Activated CD8-positive, alpha-beta T cell treated with anti-CD3 and anti-CD28 coated beads for 36 hours (primary cell): ENCODE measurements at places on chromosomes 12 and 14. TPM values are rescaled to one million over a fixed set of nuclear protein-coding genes. Genes with fewer than 3 reads are reported as not detected.

CLEC7A gene
- total RNA-seq = not detected

MUCL1 gene
- not detected for total RNA-seq

FGF23 gene
- total RNA-seq = not detected

MFAP5 gene
- not detected for total RNA-seq

KRT83 gene
- total RNA-seq = not detected

RD3L gene
- not detected for total RNA-seq

MARK3 gene
- total RNA-seq = 68.4 TPM

HOXC12 gene
- total RNA-seq = not detected

OR4E2 gene
- total RNA-seq = not detected

ADGRD1 gene
- 0.27 TPM for total RNA-seq

AKT1 gene
- 116 TPM for total RNA-seq

DNA sequence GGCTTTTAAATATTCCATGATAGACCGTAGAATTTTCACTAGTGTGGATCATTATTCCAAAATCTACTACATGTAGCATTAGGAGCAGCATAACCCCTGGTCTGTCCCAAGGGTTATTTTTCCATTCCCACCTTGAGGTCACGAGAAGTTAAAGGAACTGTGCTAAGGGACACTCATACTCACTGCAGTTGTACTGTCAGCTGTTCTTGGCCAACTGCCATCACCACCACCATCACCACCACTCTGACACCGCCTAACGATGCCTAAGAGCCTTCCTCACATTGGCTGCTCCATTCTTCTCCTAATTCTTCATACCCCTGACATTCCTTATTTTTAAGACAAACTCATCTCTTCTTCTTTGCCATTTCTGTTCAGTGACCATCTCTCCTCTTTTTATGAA lies 13.4 kb upstream of the PTGDR start:
- DNase-seq = no peak

DNA sequence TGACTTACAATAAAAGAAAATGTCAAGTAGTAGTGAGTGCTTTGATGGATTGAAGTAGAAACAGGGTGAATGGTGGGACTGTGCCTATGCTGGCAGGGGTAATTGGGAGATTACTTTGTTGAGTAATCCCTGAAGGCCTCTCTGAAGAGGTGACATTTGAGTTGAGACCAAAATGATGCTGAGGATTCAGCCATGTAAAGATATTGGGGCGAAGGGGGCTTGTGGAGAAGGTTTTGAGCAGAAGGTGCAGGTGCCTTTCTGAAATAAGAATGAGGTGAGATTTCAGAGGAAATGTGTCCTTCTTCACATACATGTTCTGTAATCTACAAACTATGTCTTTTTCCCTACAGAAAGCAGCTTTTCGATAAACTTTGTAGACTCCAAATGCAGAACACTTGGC lies 8.0 kb downstream of the GNG2 start:
- no peak for DNase-seq

GRCh38 chr12:16606201-16606849 lies 363 bp upstream of the LMO3 start:
- no peak for DNase-seq

DNA sequence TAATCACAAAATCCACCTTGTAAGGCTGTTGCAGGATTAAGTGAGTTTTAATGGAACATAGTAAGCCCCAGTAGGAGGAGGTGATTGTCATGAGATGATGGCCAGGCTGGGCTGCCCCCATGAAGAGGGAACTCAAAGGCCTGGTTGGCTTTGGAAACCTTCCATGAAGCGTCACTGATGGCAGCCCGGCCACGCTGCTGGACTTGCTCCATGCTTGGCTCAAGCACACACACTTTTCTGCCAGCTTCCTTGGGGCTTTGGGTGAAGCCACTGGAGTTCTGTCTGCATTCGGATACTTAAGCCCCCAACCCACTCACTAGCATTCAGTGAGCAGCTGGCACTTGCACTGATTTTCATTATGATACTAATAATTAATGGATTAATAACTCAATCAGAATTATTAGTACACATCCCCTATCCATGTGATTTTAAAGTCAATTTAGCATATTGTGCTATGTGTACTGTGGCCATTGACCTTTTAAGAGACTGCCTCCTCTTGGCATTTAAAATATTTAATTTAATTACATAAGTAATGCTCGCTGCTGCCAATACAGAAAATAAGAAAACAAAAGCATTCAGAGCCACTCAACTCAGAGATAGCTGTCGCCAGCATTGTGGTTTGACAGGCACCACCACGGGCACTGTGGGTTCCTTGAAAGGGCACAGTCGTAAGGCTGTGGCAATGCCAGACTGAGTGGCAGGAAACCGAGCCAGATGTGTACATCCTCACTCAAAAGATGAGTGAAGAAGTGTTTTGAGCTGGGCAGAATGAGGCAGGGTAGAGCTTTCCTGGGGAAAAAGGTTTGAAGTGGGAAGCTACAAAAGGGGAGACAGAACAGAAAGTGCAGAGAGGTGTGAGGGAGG lies 15.9 kb downstream of the KRT85 start:
- peak; percentile 64 for DNase-seq

DNA sequence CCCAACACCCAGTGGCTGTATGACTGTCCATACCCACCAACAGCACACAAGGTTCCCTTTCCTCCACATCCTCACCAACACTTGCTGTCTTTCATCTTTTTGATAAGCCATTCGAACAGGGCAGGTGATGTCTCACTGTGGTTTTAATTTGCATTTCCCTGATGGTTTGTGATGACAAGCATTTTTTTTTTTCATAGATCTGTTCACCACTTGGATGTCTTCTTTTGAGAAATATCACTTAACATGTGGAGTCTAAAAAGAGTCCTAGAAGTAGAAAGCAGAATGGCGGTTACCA lies 198.1 kb upstream of the DIO3 start:
- DNase-seq = no peak

- DNase-seq = no peak
Observed at GRCh38 chr12:63845726-63846125, 1.2 kb downstream of the SRGAP1 start.

DNA sequence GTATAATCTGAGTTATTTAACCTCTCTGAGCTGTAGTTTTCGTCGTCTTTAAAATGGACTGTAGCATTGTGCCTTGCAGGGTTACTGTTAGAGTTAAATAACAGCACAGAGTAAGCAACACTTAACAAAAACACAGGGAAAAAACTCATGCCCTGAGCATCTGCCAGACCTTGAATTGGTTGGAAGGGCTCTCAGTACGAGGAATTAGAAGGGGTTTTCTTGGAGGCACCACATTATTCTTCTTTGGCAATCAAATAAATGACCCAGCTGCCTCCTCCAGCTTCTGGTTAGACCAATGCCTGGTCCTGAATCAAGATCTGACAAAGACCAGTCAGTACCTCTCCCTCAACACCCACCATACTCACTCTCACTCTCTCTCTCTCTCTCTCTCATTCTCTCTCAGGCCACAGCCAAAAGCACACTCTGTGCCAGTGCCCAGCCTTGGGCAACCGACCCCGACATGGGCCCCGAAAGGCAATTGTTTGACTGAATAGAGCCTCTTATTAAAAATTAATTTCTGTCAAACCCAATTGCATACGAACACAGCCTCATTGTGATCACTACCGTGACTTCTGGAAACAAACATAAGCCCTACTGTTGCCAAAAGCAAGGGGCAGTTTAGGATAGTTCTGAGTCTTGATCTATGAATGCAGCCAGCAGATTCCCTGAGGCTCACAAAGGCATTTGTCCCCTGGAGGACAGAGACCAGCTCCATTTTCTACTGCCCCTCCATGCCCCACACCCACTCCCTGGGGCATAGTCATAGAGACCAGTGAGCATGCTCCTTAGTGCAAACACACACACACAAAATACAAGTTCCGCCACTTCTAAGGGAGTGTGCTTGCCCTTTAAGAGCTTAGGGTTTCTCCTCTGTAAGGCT lies 23.9 kb downstream of the DUSP6 start:
- DNase-seq = no peak

GRCh38 chr12:26791301-26791791 lies 41.6 kb downstream of the ITPR2 start:
- DNase-seq = no peak

- peak; percentile 87 for DNase-seq
Observed at GRCh38 chr14:101721951-101722661, 39.4 kb upstream of the PPP2R5C start.

GRCh38 chr12:21677622-21678277 lies 20.1 kb upstream of the LDHB start:
- DNase-seq = peak; percentile 25

DNA sequence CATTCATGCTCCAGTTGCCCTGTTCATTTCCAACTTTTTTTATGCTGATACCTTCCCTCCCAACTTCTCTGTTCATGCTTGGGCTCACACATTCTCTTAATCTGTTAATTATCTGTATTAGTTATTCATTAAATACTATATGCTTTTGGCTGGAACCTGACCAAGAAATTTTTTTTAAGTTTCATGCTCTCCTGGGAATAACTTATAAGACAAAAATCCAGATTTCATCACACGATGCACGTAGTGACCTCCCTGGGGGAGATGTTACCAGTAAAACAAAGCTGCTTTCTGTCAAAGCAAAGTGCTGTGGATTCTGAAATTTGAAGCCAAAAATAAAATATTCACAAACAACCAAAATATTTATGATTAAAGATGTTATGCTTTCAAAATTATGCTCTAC lies 215.0 kb upstream of the USP15 start:
- DNase-seq = no peak

DNA sequence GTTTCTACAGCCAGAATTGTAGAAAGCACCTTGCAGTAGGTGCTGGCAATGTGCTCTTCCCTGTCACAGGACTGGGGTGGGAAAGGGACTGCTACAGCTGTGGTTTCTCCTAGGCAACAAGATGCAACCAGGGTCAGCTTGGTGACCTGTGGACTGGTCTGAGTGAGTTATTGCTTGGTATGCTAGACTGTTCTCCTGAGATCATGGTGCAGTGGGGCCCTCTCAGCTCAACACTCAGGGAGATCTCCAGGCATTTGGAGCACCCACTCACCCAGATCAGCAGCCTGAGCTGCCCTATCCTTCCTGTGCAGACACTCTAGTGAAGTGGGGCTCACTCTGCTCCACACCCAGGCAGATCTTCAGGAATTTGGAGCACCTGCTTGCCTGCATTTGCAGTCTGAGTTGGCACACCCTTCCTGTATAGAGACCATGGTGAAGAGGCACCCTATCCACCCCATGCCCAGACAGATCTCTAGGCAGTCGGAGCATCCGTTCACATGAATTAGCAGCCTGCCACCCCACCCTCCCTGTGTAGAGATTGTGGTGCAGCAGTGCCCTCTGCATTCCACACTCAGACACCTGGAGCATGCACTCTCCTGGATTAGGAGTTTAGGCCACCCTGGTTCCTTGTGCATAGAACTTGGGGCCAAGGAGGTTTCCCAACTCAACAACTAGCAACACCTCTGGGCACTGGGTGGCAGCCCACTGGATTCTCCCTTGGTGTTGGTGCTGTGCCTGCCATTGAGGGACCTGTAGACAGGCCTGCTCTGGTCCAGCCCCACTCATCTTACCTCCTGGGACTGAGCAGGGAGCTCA lies 3.8 kb upstream of the FAM186B start:
- no peak for DNase-seq

- DNase-seq = no peak
Observed at GRCh38 chr12:22275843-22276242, 58.7 kb downstream of the ST8SIA1 start.

DNA sequence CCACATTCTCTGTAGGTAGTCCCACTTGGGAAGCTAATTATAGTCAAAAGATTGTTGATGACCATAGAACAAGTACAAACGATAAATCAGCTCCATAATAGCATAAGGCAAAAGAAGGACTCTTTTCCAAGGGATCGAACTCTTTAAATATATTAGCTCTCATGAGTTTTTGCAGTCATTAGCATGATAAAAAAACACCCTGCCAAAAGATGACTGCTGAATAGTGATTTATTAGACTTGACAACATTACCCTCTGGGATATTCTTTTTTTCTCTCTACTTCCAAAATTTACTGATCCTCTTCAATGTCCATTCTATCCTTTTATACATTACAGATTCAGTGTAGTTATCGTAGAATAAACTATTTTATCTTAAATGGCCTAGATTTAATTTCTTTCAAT lies 14.2 kb downstream of the EPYC start:
- DNase-seq = no peak

DNA sequence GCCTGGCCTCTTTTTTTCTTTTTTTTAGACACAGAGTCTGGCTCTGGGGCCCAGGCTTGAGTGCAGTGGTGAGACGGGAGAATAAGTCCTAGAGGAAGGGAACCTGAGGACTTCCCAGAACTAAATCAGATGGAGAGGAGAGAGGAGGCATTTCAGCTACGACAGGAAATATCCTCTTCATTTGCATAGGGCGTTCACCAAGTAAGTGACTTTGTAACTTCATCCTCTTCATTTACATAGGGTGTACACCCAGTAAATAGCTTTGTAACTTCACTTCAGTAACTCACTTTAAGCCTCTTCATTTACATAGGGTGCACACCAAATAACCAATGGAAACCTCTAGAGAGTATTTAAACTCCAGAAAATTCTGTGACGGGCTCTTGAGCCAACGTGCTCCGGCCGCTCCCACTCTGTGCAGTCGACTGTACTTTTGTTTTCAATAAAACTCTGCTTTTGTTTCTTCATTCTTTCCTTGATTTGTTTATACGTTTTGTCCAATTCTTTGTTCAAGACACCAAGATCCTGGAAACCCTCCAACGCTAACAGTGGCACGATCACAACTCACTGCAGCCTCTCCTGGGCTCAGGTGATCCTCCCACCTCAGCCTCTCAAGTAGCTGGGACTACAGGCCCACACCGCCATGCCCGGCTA lies 21.4 kb upstream of the ANKRD9 start:
- DNase-seq = no peak

GRCh38 chr14:105335735-105336476 lies 21.4 kb downstream of the PACS2 start:
- DNase-seq = no peak

GRCh38 chr14:100140452-100141078 lies 18.9 kb downstream of the DEGS2 start:
- no peak for DNase-seq

- DNase-seq = no peak
Observed at GRCh38 chr12:68094195-68094594, 65.3 kb downstream of the IFNG start.

GRCh38 chr12:118874698-118875548 lies 106.4 kb upstream of the SRRM4 start:
- DNase-seq = no peak

GRCh38 chr14:36683083-36683724 lies 21.5 kb downstream of the PAX9 start:
- no peak for DNase-seq

- no peak for DNase-seq
Observed at GRCh38 chr12:21433525-21433924, 3.9 kb upstream of the PYROXD1 start.

- no peak for DNase-seq
Observed at GRCh38 chr14:54920052-54920451, 17.4 kb upstream of the GCH1 start.

GRCh38 chr12:93571365-93571924 lies 1.0 kb upstream of the SOCS2 start:
- peak; percentile 84 for DNase-seq

GRCh38 chr12:88562846-88563582 lies 17.3 kb downstream of the KITLG start:
- no peak for DNase-seq
